GDM1 (cell line): ENCODE measurements at places on chromosomes 3 and 15.

DNA sequence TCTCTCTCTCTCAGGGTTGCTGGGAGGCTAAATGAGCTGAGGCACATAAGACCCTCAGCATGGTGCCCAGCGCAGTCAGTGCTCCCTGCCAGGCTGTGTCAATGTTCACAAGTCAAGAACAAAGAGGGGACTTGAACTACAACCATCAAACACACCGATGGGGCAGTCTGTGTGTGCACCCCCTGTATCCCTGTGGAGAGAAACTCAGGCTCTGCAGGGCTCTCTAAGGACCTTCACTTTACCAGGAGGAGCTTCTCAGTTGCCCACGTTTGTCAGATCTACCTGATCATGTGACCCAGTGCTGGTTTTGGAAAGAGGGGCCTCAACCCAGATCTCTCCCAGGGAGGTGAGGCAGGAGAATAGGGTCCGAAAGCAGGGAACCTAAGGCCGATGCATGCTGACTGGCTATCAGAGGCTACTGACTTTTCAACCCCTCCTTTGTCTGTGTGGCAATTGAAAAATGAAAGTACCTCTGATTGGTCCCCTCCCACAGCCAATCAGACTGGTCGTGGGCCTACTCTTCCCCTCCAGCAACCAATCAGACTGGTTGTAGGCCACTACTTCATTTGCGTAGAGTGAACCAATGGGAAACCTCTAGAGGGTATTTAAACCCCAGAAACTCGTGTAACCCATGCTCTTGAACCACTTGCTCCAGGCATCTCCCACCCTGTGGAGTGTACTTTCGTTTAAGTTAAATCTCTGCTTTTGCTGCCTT is 34.0 kb downstream of the RHCG start:
- no peak for DNase-seq

DNA sequence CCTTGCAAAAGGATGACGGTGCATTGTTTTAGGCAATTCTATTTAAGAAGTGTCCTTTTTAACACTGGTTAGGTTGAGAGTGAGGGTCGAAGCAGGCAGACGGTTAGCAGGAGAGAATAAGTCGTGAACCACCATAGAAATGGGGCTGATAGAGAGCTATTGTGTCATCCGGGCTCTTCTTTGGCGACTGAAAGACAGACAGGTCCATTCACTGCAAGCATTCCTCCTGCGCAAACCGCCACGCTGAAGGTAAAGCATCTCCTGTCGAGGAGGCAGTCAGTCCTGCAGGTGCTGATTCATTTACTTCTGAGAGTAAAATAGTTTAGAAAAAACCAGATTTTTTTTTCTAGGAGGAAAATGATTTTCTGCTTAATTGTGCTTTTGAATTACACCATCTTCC is 1002.8 kb upstream of the NR2F2 start:
- no peak for DNase-seq

DNA sequence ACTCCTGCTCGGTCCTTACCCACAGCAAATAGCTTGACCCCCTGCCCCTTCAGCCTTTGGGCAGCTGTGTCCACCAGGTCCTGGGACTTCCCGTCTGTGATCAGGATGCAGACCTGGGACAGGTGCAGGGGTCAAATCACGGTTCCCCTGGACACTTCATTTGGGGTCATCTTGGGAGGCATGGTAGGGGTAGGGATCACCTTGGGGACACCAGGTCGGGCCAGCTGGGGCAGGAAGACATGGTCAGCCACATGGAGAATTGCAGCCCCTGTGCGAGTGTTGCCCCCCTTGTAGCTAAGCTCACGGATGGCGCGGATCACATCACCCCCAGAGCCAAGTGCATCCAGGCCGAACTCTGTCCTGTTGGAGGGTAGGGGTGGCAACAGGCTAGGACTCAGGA is 1.8 kb downstream of the COL7A1 start:
- no peak for DNase-seq

DNA sequence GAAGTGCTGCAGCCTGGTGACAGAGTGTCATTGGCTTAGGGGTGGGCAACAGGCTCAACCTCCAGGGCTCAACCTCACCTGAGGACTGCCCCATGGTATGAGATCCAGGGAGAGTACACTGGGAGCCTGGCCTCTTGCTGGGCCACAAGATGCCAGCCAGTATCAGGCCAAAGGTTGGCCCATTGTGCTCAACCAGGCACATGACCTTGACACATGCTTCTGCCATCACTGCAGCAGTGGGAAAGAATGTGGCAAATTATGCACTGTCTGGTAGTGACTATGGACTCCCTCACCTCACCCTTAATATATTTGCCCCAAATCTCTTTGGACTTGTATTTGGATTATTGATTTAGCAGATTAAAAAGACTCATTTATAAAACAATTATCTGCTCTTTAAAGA is 233.9 kb upstream of the GOLGA6L4 start:
- no peak for DNase-seq

DNA sequence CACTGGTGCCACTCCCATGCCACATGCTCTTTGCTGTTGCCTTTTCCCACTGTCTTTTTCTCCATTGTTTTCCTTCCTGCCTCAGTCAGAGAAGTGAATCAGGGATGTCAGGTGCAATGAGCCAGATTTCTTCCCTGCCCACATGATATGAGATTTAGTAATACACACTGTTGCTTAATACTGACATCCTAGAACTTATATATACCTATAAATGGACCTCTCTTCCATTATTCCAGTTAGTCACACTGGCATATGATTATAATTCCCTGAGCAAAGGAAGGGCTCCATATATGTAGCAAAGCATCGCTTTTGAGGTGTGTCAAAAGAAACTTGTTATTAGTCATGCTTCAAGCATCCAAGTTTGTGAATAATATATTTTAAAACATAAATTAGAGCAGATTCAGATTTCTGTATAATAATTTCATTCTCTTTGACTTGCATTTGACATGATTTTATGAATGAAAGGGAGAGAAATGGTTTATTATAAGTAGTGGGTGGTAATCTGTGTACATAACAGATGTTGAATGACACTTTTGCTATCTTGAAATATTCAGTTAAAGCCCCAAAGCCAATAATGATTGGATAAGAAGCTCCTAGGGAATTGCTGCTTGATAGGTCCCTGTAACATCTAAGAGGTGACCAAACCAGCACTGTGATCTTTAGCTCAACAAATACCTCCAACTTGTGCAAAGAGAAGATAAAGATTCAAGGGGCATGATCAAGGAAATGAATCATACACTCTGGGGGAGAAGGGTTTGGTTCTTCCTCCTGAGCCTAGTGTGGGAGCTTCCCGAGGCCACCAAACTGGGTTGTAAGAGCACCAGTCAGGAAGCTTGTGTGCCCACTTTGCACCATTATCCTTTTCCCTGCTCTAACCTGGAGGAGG is 48.6 kb downstream of the CHST2 start:
- peak; percentile 66 for DNase-seq
